LNCaP clone FGC (cell line): ENCODE measurements at places on chromosomes 13 and 19.

GRCh38 chr13:29294821-29295220, 300.7 kb downstream of the SLC7A1 start:
- no peak for DNase-seq

DNA sequence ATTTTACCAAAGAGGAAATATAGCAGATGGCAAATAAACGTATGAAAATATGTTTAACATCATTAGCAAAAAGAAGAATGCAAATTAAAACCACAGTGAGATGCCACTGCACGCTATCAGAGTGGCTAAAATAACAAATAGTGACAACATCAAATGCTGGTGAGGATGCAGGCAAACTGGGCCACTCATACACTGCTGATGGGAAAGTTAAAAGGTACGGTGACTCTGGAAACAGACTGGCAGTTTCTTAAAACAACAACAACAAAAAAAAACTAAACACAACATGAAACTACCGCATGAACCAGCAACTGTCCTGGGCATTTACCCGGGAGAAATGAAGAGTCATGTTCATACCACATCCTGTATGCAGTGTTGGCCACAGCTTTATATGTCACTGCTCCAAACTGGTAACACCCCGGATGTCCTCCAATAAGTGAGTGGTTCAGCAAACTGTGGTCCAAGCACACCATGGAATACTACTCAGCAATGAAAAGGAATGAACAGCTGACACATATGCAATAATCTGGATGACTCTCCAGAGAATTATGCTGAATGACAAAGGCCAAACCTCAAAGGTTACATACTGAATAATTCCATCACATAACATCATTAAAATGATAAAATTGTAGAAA, 22.3 kb downstream of the EPS15L1 start:
- DNase-seq, result no peak

- DNase-seq, result no peak
These were observed 25.9 kb downstream of the ARHGAP35 start for GRCh38 chr19:46886546-46887239.

DNA sequence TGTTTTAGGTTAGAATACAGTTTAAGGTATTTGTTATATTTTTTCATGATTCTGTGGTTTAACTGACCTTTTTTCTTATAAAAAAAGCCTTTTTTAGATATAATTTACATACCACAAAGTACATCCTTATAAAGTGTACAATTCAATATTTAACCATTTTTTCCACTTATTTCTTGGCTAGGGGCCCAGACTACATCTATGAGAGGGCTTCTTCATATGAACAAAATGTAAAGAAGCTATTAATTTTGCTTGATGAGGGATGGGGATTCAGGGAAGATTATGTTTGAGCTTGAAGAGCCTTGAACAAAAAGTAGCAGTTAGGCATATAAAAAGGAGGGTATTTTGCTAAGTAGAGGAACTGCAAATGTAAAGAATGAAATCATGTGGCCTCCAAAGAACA, 2.2 kb downstream of the CCDC122 start:
- DNase-seq, result no peak

- DNase-seq, result no peak
These were observed 78.9 kb upstream of the ANKRD10 start for GRCh38 chr13:110993788-110994187.

DNA sequence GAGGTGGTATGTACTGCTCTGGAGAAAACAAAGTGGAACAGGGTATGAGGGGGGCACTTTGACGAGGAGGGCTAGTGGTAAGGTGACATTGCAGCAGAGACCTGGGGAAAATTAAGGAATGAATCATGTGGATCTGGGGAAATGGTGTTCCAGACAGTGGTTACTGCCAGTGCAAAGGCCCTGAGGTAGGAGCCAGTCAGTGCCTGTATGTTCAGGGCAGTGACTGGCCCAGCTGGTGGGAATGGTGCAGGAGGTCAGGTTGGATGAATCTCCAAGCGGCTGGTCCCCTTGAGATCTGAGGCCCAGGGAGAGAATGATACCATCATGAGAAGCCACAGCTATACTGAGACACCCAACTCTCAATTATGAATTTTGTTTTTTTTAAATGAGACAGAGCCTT, 4.9 kb downstream of the VAV1 start:
- DNase-seq, result no peak

GRCh38 chr19:47762615-47763308, 15.7 kb upstream of the SELENOW start:
- DNase-seq, result no peak

DNA sequence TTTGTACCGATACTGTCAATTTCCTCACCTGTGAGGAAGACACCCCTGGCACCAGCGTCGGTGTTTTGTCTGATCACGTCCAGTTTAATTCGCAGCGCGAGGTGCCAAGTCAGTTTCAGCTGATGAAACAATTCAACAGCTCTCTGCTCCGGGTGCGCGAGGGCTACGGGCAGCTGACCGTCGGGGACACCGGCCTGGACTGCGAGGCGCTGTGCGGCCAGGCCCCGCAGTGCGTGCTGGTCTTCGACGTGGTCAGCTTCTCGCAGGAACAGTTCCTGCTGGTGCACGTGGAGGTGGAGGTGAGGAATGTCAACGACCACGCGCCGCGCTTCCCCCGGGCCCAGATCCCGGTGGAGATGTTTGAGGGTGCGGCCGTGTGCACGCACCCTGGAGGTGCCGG, 171.5 kb downstream of the OLFM4 start:
- no peak for DNase-seq

DNA sequence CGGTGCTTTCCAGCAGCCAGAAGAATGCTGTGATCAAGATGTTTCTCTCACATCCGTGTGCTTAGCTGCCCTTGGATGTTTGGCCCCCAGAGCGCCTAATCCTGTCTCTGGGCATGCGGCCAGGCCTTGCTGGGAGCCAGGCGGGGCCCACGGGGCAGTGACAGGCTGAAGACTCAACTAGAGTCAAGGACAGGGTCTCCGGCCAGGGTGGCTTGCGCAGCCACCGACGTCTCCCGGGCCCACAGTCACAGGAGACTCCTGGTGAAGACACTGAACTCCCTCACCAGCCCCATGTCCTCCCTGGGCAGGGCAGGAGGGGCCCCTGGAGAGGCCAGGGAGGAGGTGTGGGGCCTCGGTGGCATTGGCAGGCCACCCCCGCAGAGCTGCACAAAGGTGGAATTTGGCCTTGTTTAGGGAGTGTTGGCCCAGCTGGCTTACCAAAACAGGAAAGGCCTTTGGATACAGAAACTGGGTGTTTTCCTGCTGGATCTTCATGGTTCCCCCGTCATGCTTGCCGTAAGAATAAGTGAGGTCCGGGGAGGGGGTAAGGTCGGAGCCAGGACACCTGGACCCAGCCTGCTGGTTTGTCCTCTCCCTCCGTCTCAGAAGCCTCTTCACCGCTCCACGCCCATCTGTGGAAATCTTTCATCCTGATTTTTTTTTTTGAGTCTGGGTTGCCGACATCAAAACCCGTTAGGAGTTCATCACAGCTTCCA, 10.0 kb upstream of the NDUFS7 start:
- no peak for DNase-seq

DNA sequence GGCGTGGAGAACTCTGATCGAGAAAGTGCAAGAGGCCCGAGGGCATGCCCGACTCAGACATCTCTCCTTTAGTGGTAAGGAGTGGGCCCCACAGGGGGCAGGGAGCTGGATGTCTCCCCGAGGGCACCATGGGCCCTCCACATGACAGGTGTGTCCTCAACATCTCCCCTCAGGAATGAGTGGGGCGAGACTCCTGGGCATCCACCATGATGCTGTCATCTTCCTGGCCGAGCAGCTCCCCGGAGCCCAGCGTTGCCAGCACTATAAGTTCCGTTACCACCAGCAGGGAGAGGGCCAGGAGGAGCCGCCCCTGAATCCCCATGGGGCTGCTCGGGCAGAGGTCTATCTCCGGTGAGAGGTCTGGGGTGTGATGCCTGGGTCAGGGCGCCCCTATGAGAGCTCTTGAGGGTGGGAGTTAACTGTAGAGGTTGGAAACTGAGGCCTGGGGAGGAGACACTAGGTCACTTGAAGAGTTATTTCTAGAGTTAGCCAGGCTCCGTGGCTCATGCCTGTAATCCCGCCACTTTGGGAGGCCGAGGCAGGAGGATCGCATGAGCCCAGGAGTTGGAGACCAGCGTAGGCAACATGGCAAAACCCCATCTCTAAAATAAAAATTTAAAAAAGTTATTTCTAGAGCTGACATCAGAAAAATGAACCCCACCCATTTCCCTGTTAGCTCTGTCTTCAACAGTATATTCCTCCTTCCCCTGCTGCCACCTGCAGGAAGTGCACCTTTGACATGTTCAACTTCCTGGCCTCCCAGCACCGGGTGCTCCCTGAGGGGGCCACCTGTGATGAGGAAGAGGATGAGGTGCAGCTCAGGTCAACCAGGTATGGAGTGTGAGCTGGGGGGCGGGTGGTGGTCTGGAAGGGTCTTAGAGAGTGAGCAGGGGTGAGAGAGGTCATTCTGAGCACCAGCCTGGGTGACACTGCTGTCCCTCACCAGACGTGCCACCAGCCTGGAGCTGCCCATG, 5.1 kb downstream of the IGFLR1 start:
- DNase-seq, result no peak

GRCh38 chr13:19984430-19985218, 26.1 kb downstream of the ZMYM2 start:
- no peak for DNase-seq

DNA sequence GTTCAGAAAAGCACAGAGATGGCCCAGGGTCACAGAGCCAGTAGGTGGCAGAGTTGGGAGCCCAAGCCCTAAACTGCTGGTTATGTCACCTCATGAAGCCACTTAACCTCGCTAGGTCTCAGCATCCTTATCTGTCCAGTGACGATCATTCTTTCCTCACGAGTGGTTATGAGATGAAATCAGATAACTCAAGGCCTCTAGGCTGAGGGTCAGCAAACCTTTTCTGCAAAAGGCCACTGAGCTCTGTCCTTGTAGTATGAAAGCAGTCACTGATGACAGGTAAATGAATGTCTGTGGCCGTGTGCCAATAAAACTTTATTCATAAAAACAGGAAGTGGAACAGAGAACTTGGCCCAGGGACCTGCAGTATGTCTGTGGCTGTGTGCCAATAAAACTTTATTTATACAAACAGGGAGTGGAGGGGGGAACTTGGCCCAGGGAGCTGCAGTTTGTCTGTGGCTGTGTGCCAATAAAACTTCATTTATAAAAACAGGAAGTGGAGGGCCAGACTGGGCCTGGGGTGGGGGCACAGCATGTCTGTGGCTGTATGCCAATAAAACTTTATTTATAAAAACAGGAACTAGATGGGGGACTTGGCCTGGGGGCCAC, 71.2 kb downstream of the GNG7 start:
- no peak for DNase-seq

- DNase-seq, result peak; percentile 92
These were observed 4.5 kb downstream of the ZNF507 start for GRCh38 chr19:32349724-32350470.

DNA sequence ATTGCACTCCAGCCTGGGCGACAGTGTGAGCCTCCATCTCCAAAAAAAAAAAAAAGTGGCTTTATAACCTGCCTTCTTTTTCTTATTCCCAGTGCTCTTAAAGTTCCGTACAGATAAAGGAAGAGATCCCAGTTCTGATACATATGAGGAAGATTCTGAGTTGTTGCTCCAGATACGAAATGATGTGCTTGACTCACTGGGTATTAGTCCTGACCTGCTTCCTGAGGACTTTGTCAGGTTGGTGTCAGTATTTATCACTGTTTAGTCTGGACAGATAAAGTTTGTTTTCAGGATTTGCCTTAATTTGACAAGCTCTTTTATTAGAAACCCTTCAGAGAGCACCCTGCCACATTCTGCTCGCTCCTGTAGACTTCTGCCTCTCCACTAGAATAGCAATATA, 33.9 kb downstream of the BBC3 start:
- no peak for DNase-seq

- no peak for DNase-seq
These were observed 68.0 kb upstream of the GPR183 start for GRCh38 chr13:99374994-99375737.

DNA sequence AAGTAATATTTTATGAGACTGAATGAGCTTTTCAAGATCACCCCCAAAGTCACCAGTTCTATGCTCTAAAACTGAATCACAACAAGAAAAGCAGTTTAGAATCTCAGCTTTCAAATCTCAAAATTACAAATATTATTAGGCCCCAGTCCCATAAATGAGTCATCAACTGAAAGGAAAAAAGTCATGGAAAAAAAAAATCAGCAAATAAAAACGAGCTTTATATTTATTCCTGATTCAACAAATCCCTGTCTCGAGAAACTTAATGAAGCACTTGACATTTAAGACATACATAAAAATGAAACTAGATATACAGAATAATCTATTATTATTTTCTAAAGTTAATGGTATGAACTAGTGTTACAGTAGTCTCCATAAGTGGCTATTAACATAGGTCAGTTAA, 203.0 kb downstream of the DIAPH3 start:
- no peak for DNase-seq

DNA sequence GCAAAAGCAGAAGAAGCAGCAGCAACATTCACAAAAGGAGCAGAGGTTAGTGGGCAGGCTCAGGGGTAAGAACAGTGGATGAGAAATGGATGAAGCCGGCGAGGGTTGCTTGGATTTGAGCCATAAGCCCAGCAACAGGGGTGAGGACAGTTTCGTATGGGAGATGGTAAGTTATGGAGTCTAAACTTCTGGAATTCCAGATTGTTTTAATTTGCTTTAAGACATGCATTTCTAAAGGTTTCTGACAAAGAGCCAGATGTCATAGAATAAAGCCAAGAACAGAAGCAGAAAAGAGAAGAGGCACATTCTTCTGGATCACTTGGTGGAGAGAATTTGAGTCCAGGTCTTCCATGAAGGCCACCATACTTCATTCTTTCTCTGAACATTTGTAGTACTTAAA, 76.6 kb downstream of the TNFSF11 start:
- DNase-seq, result no peak

DNA sequence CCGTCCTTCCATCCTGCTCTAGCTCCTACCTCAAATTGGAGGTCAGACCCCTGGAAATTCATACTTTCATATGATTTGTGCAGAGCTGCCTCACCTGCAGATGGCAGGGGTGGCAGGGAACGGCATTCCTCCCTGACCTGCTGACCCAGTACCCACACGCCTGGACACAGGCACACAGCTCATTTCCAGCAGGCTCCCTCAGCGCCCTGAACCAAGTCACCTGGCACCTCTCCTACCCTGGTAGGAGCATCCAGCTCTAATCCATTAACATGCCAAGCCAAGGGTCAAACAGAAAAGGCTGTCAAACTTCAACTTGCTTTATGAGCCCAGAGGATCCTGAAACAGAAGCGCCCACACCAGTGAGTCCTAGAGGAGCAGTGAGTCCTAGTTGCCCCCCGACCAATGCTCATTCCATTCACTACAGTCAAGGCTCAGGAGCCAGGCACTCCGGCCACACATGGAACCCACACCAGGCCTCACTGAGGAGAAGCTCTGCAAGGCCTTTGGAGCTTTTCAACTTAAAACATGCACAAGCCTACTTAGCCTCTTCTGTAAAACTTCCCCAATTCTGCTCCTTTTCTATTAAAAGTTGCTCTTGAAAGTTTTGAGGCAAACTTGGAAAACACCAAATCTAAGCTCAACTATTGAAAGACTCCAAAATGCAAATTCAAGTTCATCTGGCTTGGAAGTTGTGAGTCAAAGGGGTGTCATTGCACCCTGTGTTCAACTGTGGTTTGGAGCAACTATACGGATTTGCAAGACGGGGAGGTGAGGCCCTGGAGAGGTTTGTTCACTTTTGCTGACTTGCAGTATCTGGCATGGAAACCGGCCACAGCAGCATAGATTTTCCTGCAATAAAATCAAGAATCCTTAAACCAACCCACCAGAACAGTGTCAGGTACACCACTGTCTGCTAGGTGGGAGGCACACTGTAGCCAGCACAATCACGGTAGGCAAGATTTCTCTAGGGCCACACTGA, 96.7 kb downstream of the CRYL1 start:
- no peak for DNase-seq
